ENCODE measurements at places on chromosomes 1 and 21.

DNA sequence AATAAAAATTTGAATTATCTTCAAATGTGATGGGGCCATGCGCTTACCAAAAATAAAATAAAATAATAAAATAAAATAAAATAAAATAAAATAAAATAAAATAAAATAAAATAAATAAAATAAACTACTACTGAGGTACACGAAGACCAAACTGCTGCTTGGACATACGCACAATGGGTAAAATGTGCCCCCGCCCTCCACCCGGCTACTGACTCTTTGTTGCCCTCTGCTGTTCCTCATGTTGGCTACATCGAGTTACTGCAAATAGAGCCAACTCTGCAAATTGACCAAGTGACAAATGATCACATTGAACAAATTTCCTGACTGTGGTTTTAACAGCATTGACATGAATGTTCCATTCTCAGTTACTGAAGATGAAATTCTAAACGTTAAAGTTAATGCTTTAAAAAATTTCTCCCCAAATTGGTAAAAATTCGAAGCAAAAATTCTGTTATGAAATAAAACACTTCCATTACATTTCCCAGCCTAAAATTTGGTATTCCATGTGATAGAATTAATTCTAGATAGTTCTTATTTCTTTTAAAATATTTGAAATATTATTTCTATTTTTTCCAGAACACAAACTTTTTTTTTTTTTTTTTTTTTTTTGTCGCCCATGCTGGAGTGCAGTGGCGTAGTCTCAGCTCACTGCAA lies 18.8 kb upstream of the MAP1LC3C start:
- peak; percentile 39 for DNase-seq

- DNase-seq = no peak
Measured at GRCh38 chr21:38938343-38938742, 132.6 kb downstream of the ETS2 start.

GRCh38 chr1:194445244-194445643 lies 1258.8 kb upstream of the B3GALT2 start:
- no peak for DNase-seq

- no peak for DNase-seq
Measured at GRCh38 chr1:229199261-229200243, 71.4 kb upstream of the RAB4A start.

- no peak for DNase-seq
Measured at GRCh38 chr1:153262462-153263157, 3.1 kb downstream of the LORICRIN start.

DNA sequence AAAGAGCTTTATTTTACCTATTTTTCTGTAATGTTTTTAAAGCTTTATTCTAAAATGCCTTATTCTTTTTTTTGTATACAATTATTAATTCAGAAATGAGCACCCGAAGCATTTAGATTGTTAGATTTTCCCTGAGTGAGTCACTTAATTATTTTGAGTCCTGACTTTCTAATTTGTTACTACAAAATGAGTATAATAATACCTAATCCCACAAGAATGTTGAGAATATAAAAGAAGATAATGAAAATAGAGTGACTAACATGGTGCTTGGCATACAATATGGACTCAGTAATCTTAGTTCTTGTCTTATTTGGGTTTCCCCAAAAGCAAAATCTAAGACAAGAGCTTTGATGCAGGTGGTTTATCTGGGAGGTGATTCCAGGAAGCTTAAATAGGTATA lies 142.2 kb downstream of the LHX8 start:
- no peak for DNase-seq

- DNase-seq = no peak
Measured at GRCh38 chr1:152697701-152698600, at the start of gene LCE2A. Gene LCE2A, plus strand, starts transcription at chr1:152698345. Its CDS starts 557 bp downstream, at chr1:152698902.

DNA sequence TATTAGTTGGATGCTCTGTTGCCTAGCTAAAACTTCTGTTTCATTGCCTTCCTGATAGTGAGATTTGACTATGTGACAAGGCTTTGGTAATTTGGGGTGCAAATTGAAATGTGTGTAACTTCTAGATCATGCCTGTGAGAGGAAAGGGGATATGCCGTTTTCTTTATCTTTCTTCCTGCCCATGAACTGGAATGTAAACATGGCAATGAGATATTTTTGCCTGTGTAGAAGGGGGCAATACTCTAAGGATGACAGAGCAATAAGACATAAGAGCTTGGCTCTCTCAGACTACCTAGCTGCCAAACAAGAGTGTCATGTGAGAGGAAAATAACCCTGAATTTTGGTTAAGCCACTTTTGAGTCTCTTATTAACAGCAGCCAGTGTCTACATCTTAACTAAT lies 49.7 kb downstream of the RAP1A start:
- no peak for DNase-seq

DNA sequence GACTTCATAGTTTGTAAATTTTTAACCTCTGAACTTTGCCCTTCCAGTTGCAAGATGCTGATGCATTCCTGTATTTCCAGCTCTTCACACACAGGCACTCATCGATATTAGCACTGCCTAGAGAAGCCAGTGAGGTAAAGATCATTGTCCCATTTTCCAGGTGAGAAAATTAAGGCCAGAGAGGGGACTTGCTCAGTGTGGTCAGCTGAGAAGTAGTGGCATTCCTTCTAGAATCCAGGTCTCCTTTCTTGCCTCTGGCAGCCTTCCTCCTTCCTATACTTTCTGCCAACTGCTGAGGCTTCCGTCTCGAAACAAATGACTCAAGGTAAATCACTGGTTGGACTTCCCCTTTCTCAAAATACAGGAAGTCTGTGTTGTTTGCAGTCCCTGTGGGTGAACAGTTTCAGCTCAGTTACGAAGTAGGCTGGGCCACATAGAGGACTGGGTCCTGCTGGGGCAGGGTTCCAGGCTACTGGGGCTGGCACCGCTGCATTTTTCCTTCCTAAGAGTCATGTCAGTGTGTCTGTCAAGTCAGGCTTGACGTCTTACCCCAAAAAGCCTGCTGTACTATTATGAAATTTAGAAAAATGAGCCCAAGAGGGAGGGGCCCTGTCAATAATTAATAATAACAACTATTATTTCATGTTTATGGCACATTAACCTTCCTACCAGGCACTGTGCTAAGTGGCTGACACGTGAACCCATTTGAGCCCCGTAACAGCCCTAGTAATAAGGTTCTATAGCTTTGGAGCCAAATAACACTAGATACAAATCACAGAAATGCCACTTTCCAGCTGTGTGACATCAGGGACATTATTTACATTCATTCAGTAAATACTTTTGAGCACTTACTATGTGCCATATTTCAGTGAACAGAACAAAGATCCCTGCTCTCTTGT lies 16.6 kb upstream of the RNF19B start:
- no peak for DNase-seq

DNA sequence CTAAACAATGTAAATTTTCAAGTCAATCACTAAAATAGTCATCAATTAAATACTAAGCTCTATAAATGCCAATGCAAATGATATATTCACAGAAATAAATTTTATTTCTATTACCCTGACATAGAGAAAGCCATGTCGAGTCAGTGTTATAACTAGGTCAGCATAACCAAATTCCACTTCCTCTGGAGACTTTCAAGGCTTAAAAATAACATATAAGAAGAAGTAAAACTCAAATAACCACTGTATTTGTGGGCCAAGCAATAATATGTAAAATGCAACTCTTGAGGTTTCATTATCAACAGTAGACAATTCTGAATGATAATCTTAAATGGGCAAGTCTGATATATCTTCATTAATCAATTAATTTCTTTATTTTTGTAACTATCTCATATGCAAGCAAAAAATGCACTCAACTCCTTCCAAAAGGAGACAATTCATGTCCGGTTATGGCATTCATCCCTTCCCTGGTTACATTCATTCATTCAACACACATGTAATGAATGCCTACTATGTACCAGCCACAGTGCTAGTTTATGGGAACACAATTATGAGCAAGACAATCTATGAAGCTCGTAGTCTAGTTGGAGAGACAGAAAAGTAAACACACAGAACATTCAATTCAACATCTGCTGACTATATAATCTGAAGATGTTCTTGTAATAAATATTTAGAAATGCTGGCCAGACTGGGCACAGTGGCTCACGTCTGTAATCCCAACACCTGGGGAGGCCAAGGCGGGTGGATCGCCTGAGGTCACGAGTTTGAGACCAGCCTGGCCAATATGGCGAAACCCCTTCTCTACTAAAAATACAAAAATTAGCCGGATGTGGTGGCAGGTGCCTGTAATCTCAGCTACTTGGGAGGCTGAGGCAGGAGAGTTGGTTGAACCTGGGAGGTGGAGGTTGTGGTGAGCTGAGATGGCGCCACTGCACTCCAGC lies 37.1 kb upstream of the CAP1 start:
- DNase-seq = no peak

DNA sequence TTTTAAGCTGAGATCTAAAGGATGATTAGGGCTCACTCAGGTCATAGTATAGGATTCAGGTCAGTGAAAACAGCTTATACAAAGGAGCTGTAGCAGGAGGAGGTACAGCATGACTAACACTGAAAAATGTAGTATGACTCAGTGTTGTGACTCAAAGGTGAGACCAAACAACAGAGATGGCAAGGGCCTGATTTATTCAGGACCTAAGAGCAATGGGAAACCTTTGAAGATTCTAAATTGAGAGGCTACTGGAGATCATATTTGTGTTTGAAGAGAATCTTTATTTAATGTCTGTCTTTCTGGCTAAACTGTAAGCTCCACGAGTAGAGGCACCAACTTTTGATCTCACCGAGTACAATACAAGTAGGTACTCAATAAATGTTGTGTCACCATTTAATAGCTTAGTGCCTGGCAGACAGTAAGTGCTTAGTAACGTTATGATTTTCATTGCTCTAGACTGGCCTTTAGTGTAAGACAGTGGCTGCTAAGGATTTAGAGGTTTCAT lies 43.5 kb downstream of the PRKAA2 start:
- DNase-seq = no peak

DNA sequence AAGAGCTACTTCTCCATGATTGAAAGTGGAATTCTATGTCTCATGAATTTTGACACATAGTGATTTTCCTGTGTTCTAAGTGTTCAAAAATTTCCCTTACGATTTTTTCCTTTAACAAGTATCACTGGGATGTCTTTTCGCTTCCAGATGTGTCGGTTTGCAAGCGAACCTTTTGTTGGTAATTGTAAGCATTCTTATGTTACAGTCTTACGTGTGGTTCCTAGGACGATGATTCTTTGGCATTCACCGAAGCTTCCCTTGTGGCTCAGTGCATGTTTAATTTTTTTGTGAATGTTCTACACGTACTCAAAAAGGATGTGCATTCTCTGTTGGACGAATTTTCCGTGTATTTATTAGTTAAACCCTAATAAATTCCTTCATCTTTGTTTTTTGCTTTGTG lies 211.6 kb downstream of the CAMTA1 start:
- no peak for DNase-seq

DNA sequence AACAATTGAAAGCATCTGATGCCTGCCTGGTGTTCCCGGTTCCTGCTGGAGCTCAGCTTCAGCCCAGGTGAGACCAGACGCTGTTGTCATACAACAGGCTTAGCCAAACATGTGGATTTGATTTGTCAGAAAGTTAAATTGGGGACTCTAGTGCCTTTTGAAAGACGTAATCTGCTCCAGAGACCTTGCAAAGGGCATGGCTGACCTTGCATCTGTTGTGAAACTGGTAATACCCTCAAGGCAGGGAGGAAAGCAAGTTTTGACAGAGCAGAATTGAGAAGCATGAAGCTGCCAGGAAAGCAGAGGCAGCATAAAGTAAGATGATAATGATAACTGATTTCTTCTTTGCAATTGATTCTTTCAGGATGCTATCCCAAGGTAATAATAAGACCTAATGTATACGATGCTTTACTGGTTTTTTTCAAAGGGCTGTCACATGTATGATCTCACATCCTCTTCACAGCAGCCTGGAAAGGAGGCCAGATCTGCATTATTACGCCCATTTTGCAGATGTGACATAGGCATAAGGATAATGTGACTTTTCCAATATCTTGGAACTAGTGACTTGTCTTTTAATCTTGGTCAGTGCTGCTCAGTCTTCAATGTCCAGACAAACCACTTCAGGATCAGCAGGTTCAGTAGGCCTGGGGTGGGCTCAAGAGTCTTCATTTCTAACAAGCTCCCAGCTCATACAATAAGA lies 24.7 kb upstream of the CNN3 start:
- DNase-seq = no peak

- no peak for DNase-seq
Measured at GRCh38 chr1:150464422-150464826, 22.8 kb upstream of the TARS2 start.

GRCh38 chr1:38541223-38541622 lies 318.3 kb downstream of the RRAGC start:
- no peak for DNase-seq

GRCh38 chr21:18252680-18253079 lies 8.0 kb downstream of the CHODL start:
- DNase-seq = no peak

DNA sequence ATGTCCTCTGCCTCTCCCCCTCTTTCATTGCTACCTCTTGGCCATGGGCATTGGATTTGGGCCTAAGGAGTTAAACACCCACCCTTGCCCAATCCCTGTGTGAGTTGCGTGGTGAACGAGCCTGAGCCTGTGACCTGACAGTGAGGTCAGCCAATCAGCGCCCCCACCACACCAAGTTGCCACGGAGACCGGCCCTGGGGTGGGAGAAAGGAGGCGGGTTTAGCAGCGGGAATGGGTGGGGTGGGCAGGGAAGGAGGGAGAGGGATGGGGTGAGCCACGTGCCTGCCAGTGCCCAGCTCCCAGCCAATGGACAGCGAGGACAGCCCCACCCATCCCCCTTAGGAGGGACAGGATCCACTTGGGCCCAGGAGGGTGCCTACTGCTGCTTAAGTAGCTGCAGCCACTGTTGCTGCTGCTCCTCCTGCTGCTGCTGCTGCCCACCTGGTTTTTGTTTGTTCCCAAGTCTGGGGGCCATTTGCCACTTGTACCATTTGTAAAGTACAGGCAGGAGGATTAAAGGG lies 9.5 kb downstream of the ZBTB7B start:
- no peak for DNase-seq

DNA sequence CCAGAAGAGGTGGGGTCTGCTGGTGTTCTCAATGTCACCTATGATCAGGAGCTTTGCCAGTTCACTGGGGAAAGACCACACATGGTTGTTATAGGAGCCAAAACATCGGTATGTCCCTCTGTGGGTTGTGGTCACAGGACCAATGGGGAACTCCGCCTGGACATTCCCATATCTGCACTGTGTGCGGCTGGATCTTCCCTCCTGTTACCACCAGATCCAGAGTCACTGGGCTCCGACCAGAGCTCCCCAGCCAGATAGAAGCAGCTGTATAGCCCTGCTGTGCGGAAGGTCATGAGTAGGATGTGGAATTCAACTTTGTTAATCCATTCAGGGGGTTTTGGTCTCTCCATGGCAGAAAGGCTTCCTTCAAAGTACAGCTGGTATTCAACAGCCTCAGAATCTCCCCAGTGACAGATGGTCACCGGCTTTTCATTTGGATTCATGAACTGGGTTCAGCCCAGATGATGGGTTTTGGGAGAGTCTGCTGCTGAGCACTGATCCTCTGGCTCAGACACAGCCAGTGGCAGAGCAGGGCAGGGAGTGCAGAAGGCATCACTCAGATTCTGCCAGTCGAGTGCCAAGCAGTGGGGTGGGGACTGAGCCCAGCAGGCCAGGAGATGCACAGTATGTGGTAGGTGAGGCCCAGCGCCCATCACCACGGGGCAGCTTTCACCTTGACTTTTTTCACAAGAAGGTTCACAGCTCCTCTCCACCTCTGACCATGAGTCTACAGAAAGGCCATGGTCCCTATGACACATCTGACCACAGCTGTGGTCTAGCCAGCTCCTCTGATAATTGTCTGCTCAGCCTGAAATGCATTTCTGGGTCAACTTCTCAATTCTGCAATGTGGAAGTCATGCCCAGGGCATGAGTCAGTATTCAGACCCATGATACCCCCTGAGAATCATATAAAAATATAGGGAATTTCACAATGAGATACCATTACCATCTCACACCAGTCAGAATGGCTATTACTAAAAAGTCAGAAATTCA lies 2.9 kb upstream of the SHCBP1L start:
- DNase-seq = peak; percentile 13
